ENCODE measurements at places on chromosomes 12 and 14.

- no peak for DNase-seq
Observed at GRCh38 chr12:23611320-23611719, 338.1 kb downstream of the SOX5 start.

DNA sequence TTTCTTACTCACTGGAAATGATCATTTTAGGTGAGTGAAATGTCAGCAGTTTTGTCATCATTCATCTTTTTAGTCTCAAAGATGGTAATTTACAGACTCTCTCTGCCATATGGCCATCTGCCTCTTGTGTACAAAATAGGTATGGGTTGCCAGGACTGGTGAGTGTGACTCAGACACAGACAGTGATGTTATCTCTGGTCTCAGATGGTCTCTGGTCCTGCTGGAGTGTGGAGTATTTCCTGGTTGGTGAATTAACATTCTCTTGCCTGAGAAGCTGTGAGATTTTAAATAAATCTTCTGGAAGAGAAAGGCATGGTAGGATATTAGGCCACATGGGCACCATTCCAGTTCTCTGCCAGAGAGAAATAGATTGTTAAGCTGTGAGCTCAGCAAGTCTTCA, 207.0 kb downstream of the ATP23 start:
- no peak for DNase-seq

GRCh38 chr12:31004666-31005065, 69.0 kb upstream of the DDX11 start:
- DNase-seq: no peak

DNA sequence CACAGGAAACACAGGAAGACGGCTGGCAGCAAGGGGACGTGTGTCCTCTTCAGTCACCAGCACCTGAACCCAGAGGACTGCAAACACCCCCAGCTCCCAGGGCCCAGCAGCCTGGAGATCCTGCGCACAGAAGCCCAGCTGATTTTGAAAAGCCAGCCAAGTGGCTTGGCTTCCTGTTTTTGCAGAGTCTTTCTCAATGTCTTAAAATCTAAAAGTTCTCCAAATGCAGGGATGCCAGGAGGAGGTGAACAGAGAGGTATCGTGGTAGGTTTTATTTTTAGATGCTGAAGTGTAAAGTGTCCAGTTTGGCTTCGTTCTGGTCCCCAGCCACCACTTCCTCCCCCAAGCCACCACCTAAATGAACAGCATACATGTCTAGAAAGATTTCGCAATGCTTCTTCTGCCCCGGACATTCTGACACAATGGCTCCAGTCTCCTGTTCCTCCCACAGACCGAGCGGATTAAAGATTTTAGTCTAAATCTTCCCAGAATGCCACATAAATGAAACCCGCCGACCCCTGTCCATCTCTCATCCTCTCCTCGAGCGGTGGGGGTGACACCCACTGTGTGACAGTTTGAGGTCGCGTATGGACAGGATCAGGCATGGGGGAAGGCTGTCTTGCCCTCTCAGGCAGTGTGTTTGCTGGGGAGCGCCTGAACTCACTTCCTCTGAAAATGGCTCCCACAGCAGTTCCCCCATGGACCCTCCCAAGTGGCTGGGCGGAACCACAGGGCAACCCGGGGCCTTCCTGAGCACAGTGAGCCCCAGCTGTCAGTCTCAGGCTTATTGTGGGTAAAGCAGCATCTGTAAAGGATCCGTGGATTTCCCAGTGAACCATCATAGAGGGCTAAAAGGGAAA, 41.6 kb downstream of the ITPK1 start:
- DNase-seq: peak; percentile 73

DNA sequence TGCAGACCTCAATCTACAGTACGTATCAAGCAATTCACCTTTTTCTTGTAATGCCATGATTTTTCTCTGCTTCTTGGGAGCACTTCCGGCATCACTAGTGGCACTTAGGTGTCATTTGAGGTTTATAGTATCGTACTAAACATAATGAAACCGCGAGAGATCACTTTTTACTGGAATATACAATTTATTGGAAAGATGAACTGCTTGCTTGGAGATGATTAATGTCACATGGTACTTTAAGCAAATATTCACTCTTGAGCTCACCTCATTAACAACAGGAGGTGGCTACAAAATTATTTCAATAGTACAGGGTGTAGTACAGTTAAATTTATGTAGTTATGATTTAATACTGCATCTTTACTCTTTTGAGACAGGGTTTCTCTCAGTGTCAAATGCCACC, 11.5 kb downstream of the FUT8 start:
- no peak for DNase-seq

- no peak for DNase-seq
Observed at GRCh38 chr14:29861996-29862395, 65.7 kb downstream of the PRKD1 start.

- peak; percentile 39 for DNase-seq
Observed at GRCh38 chr12:46266869-46267574, 1.8 kb downstream of the SLC38A1 start.

GRCh38 chr12:32149489-32149888, 42.8 kb downstream of the BICD1 start:
- DNase-seq: no peak

DNA sequence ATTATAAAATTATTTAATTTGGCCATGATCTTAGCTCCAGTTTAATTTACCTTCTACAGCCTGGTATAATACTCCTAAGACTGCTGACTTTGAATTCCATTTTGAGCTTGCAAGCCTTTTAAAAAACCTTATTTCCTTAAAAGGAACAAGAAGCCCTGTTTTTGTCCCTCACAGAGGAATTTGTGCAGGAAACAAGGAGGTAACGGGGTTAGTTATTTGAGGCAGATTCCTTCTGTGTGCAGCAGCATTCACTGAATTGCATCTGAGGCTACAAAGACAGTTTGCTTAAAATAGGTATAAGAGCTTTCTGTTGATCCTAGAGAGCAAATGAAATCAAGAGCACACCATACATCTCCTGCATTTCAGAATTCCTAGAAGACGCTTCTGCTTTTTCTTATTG, 403.3 kb upstream of the PRICKLE1 start:
- no peak for DNase-seq

DNA sequence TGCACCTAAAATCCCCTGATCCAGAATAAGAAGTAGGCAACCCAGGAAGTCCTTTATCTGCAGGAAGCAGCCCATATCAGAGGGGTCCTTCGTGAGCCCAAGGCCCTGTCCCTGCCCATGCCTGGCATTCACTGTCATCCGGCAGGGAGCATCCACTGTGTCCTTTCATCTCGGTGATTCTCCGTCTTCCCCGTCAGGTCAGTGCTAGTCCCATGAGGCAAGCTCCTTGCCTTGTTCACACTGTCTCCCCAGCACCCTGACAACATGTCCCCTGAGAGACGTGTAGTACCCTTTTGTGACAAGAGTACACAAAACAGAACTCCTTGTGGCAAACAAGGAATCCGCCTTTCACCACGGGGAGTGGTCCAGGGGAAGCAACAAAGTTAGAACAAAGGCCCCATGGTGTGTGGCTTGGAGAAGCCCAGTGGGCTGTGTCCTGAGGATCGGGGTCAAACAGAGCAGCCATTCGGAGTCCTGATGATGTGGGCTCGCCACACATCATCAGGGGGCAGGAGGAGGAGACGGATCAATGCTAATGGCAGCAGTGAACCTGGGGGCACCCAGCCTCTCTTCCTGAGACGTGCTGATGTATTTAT, 112.1 kb downstream of the DICER1 start:
- DNase-seq: no peak

- DNase-seq: no peak
Observed at GRCh38 chr14:74616507-74616906, 4.5 kb upstream of the LTBP2 start.

DNA sequence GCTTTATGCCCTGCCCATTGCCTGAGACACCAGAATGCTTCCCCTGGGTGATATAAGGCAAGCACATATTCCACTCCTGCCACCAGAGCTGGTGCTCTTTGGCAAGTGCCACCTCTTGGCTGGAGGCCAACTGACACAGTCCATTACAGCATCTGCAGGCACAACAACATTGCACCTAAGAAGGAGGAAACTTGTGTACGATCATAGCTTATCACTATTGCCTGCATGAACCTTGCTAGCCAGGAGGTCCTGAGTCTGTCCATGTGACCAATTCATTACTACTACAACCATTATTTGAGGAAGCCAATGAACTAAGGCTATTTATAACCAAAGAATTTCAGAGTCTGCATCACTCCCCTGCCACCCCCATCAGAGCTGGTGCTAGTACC, 119.8 kb upstream of the SCAF11 start:
- DNase-seq: peak; percentile 33

- DNase-seq: no peak
Observed at GRCh38 chr14:100011628-100012325, 53.4 kb upstream of the EVL start.

DNA sequence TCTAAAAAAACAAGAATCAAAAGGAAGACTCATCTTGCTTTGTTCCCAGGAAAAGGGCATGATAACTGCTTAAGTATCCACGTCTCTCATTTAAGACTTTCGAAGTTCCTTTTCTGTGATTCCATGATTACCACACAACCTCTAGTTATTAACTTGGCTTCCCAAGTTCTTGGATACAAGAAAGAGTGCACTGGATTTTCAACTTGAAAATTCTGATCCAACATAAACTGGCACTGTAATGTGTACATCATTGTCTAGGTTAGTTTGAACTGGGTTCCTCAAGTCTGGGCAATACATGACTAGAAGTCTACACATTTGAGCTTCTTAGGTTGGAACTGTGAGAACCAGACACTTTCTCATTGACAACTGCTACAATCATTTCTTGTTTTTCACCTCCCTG, 1.6 kb downstream of the KLHL28 start:
- DNase-seq: no peak

DNA sequence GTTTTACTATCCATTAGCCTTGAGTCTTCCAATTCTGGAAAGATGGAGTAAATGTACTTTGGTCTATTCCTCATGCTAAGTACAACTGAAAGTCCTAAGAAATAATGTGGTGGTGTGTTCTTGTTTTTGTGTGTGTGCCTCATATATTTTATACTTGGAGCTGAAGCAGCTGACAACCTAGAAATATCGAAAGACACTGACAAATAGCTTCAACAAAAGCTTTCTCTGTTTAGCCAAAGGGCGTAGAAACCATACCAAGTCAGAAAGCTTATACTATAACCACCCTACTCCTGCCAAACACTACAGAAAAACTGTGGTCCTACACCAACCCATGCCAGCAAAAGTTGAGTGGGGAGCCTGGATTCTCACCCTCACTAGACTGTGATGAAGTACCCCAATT, 188.4 kb downstream of the GPHN start:
- no peak for DNase-seq

DNA sequence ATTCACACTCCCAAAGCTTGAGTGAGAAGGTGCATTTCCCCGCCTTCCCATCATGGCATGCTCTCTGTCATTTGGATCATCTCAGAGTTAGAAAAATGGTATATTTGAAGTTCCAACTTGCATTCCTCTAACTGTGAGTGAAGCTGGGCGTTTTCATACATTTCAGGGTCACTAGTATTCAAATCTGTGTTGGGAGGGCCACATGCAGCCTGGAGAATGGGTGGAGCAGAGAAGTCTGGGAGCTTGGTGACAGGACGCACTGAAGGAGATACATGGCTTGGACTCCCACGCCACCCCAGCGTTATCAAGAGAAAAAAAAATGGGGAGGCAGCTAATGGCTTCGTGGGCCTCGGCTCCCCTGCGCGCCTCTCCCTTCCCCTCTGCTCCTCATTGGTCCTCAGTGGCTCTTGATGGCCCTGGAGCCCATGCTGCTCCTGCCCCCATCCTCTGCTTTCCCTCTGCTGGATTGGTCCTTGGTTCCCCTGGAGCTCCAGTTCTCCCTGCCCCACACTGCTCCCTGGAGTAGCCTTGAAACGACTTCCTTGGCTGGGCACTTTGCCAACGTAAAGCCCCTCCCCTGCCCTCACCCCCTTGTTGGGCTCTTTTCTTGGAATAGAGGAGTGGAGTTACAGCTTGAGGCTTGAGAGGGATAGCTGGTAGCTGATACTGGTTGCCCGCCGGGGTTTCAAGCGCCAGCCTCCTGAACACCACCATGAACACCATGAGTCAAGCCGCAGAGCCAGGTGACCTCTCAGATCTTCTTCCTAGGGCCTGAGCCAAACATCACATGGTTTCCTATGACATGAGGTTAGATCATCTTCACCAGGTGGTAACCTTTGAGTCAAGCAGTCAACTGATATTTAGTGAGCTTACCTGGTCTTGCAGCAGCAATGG, 139.6 kb downstream of the PRKCH start:
- DNase-seq: no peak

DNA sequence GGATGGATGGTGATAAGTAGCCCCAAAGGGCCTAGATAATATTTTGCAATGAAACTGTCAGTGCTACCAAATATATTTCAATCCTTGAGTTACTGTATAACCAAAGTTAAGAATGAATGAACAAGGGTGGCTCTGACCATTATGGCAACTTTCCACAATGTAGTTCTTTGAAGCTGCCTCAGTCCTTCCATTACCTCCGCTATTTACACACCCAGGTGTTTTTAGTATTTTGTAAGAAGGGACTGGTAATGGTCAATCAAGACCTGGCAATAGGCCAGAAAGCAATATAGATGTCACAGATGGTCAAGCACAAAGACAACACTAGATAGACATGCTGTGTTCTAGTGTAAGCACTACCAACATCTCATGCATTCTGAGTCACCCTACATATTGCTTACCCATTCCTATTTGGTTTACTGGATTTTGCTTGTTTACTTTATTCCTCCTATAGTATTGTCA, 16.3 kb downstream of the DUSP16 start:
- DNase-seq: no peak

- no peak for DNase-seq
Observed at GRCh38 chr14:39568809-39569538, 136.7 kb upstream of the FBXO33 start.

All from heart left ventricle (tissue), 16 donors.